ENCODE measurements at places on chromosomes 1 and 21. TPM values are rescaled to one million over a fixed set of nuclear protein-coding genes. Genes with fewer than 3 reads are reported as not detected.

DNA sequence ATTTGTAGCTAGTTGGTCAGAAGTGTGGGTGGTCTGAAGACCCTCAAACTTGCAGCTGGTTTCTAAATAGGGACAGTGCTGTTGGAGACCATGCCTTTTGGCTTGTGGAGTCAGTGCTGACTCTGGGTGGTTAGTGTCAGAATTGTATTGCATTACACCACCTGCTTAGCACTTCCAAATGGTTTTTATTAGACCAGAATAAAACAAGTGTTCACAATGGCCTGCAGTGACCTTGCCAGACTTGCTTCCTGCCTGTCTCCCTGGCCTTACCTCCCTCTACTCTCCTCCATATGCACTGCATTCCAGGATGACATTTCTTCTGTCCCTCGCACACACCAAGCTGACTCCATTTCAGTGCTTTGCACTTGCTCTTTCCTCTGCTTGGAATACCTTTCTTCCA lies 72.7 kb upstream of the CNIH3 start:
- peak; percentile 76 for DNase-seq

DNA sequence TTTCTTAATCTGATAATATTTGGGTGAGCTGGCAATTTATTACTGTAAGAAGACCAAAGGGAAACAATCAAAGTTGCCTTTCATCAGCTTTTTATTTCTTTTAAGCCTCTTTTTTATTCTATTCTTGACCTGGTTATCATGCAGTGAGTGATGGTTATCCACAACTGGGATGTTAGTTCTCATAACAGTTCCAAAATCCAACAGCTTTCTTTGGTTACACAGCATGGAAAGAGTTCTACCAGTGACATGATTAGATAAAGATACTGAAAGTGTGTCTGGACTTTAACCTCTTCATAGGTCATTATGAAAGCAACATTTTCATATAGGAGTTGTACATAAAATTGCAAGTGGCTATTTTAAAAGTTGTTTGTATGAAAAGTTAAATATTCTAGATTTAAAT lies 163.0 kb downstream of the SYT2 start:
- no peak for DNase-seq

GRCh38 chr1:14869187-14869586 lies 270.7 kb downstream of the KAZN start:
- no peak for DNase-seq

DNA sequence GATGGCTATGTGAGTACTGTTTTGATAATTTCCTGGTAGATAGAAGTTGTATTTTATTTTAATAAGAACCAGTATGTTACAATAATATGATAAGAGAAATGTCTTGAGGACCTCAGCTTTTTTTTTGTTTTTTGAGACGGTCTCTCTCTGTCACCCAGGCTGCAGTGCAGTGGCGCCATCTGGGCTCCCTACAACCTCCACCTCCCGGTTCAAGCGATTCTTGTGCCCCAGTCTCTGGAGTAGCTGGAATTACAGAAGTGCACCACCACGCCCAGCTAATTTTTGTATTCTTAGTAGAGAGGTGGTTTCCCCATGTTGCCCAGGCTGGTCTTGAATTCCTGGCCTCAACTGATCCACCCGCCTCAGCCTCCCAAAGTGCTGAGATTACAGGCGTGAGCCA lies 968.1 kb upstream of the ADGRL4 start:
- DNase-seq = no peak

DNA sequence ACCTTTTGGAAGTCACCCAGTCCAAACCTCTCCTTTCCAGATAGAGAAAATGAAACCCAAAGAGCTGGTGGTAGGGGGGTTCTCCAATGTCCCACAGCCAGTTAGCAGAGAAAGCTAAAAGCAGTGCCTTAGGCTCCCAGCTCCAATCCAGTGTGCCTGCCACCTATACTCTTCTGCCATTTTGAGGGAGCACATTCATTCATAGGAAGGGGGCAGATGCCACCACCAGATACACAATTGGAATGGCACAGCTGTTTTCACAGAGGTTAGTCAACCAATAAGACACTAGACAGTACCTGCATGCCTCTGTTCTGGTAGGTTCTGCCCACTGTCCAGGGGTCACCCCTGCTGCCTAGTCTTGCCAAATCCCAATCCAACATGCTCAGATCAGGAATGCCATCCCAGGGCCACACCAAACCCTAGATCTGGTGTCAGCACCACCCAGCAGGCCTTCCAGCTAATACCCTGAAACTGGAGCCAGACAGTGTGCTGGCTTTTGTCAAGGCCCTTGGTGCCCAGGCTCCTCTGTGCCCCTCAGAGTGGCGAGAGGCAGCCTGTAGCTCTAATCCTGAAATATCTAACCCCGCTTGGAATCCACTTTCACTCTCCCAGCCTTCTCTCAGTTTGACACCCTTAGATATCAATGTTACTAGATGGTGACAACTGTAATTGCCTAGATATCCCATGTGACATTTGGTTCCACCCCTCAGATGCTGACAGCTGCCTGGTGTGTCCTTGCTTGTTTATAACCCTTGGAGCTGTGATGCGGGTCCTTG lies 178.6 kb downstream of the TGFBR3 start:
- DNase-seq = no peak

DNA sequence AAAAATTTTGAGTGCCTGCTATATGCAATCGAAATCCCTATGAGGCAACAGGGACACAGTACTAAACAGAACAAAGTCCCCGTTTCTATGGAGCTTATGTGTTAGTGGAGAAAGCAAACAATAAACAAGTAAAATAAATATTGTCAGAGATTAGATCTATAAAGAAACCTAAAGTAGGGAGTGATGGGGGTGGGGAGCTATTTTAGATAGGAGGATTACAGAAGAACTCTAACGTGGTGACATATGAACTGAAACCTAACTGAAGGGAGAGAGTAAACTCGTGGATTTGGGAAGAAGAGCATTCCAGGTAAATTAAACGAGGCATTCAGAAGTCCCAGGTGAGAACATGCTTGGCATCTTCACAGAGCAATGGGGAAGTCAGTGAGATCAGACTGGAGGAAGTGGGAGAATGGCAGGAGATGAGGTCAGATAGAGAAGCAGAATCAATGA lies 154.5 kb downstream of the DENND1B start:
- DNase-seq = no peak

GRCh38 chr1:27981145-27981544 lies 21.4 kb downstream of the XKR8 start:
- no peak for DNase-seq

DNA sequence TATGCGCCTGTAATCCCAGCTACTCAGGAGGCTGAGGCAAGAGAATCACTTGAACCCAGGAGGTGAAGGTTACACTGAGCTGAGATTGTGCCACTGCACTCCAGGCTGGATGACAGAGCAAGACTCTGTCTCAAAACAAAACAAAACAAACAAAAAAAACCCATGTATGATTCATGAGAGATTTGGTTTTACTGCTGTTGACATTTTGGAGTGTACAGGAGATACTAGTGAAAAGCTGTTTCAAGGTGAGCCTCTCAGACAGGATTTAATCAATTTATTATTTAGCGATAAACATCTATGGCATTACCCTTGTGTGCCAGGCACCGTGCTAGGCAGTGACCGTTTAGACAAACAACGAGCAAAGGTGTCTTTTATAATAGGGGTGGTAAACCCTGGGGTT lies 16.5 kb downstream of the LHX4 start:
- no peak for DNase-seq

- DNase-seq = no peak
These were observed 14.0 kb downstream of the SLC1A7 start for GRCh38 chr1:53128401-53128800.

GRCh38 chr1:163082971-163083370 lies 13.8 kb downstream of the RGS4 start:
- peak; percentile 28 for DNase-seq

DNA sequence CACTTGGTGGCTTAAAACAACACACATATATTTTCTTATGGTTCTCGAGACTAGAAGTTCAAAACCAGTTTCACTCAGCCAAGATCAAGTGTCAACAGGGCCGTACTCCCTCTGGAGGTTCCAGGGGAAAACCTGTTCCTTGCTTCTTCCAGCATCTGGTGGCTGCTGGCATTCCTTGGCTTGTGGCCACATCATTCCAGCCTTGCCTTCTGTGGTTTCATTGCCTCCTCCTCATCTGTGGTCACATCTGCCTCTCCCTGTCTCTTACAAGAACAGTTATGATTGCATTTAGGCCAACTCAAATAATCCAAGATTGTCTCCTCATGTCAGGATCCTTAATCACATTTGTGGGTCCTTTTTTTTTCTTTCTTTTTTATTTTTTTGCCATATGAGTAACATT lies 240.7 kb upstream of the HOOK1 start:
- peak; percentile 93 for DNase-seq

GRCh38 chr1:50132347-50132894 lies 23.7 kb downstream of the ELAVL4 start:
- DNase-seq = no peak

GRCh38 chr1:64942675-64943074 lies 23.7 kb downstream of the JAK1 start:
- no peak for DNase-seq

DNA sequence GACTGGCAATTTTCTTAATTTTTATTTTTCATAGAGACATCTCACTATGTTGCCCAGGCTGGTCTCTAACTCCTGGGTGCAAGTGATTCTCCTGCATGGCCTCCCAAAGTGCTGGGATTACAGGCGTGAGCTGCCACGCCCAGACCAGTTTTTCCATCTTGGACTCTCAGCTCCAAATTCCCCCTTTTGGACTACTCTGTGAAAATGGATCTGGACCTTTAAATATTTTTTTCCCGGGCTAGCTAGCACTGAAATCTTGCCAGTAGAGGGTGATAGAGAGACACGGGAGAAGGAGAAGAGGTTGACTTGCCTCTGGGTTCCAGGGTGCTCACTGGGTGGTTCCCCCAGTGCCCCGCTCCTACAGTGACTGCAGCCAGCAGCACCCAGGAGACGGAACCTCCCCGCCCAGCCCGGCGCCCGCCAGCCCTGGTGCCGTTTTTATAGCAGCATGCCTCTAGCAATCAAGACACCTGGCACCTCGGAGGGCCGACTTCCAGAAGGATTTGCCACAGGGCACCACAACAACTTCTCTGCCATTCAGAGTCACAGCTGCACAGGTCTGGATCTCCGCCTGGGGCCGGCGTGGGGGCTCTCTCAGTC lies 34.7 kb upstream of the SCCPDH start:
- peak; percentile 75 for DNase-seq

ADAMTSL4 gene
- total RNA-seq = 1.1 TPM

SELL gene
- total RNA-seq = 0.36 TPM

SH2D1B gene
- 0.12 TPM for total RNA-seq

TRIM62 gene
- total RNA-seq = 5.6 TPM

TDRD5 gene
- not detected for total RNA-seq

OR10J1 gene
- total RNA-seq = not detected

BACE2 gene
- total RNA-seq = 89.8 TPM

RUNX3 gene
- total RNA-seq = 9.5 TPM
